ENCODE measurements at places on chromosomes 12 and 14.

DNA sequence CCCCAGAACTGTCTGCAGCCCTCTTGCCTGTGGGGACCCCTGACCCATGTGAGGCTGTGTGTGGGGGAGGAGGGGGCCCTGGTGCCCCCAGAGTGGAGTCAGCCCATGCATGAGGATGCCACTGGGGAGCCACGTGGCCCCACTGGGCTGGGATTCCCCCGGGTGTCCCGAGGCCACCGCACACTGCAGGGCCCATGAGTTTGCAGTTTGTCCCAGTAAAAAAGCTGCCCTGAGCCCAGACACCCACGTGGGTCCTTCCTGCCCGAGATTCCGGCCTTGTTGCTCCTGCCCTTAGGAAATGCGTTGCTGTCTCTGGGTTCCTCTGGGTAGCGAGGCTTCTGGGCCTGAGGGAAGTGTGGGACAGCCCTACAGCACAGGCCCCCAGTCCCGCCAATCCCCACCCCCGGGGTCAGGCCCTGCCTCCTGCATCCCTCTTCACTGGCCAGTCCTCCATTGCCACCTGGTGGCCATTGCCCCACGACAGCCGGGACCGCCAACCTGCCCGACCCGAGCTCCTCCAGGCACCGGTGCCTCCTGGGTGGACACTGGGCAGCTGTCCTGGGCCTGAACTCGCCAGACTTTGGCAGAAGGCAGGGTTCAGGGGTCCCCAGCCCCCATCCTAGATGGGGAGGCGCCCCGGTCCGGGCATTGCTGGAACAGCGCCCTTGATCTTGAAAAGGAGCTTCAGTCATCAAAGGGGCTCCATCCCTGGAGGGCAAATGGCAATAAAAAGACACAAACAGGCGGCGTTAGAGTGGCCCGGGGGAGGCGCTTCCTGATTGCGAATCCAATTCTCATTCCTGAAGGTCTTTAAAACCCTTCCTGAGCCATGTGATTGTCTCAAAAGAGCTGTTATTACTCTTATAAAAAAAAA is 15.6 kb upstream of the C14orf180 start:
- DNase-seq, result peak; percentile 33

GRCh38 chr12:130775953-130776856 is 60.1 kb upstream of the RIMBP2 start:
- DNase-seq, result no peak

DNA sequence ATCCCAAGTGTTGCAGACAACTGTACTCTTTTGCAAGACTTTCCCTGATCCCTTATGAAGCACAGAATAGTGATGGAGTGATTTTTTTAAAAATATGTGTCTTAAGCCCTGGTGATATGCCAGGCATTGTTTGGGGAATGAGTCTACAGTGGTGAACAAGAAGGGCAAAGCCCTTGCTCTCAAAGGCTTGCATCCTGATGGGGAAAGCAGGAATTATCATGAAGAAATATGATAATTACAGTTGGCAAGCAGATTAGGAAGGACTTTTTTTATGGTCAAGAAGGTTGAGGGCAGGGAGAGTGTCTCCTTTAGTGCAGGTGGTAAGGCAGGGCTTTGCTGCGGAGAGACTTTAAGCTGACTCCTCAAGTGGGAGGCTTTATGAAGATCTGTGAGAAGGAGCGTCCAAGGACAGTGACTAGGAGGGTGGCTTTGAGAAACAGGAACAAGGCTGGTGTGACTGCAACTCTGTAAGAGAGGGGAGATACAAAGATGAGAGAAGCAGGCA is 100.2 kb downstream of the SYNE2 start:
- DNase-seq, result no peak

- no peak for DNase-seq
Observed at GRCh38 chr14:26170885-26171284, 426.9 kb downstream of the NOVA1 start.

DNA sequence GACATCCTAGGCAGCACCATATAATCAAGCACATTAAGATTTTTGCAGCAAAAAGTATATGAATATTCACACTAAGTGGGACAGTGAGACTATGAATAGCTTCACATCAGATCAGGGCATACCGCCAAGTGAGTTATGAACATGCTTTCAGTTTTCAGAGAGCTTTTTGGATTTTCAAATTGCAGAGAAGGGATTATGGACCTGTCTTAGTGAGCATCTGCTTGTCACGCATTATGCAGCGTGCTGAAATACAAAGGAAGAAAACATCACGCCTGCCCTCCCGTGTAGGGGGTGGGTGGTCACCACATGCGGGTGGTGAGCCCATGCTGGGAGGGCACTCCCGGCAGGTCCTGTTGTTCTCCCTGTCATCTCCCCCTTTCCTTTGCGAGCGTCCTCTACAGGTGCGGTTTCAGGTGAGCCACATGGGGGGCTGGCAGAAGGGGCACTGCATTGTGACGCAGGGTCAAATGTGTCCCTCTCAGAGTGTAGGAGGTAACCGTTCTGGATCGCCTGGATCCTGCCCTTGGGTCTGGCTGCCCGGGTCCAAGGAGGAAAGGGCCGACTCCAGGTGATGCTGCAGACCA is 42.6 kb downstream of the TRAF3 start:
- DNase-seq, result no peak

Data from NCI-H1092 (cell line).